Stimulated activated CD8-positive, alpha-beta memory T cell treated with anti-CD3 and anti-CD28 coated beads, Interleukin-4, amount 100 ng/mL, for 1 hour (primary cell): ENCODE measurements at places on chromosomes 1 and 21.

DNA sequence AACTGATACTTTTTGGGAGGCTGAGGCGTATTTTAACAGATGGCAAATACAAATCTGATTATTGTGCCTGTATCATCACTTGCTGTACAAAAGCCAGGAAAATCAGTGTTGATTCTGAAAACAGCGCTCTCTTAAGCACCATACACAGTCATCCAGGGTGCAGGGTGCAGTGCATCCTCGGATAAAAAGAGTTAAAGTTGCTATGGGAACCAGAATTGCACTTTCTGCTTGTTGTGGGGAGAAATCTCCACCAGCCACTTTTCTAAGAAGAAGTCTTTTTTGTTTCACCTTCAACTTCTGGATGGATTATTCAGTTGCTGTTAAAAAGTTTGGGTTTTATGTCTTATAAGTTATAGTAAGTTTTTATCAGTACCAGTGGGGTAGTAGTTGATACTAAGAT is 3.8 kb downstream of the LAMC1 start:
- no peak for DNase-seq

DNA sequence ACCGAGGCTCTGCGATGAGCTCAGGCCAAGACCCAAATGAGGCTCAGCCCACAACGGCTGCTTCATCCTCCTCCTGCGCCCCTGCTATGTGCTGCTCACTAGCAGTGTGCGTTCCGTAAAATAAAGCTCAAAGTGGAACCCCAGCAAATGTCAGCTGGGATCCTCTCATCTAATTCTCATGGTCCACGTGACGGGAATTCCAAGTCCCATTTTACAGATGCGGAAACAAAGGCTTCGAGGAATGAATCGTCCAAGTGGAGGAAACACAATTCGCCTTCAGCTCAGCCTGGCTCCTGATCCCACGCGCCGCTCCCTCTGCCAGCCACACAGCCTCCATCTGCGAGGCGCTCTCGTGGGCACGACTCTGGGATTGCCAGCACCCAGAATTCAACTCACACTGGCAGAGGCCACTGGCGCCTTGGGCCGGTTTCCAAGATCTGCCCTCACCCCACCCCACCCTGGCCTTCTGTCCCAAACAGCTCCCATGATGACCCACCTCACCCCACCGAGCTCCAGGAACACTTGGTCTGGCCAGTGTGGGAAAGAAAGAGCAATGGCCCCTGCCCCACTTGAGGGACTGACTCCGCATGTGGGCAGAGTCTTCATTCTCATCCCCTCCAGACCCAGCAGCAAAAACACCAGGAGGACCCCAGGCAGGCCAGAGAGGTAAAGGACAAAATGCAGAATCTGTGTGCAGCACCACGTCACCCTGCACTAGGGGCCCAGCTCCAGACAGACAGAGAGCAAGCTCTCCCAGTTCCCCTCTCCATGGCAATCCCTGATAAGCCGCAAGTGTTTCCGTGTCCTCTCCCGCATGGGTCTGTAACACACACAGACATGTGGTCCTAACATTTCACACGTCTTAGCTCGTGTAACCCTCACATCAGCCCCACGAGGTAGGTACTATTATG is 10.5 kb downstream of the CASZ1 start:
- DNase-seq: no peak

GRCh38 chr1:236143104-236143948 is 987 bp downstream of the GPR137B start:
- no peak for DNase-seq

DNA sequence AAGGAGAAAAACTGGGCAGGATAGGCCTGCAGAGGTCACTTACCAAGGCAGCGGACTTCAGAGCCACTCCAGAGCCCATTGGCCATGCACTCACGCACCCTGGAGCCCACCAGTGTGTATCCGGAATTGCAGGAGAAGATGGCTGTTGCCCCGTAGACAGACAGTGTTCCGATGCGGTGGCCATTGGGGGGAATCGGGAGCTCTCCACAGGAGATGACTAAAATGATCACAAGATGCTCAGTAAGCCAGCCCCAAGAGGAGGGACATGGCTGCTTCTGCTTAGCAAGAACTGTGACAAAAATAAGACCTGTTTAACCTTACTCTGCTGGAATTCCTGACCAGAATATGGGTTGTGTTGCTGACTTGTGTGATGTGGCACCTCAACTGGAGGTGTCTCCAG is 96.9 kb downstream of the ZSCAN20 start:
- no peak for DNase-seq

- no peak for DNase-seq
Observed at GRCh38 chr1:200143347-200143746, 115.8 kb downstream of the NR5A2 start.

DNA sequence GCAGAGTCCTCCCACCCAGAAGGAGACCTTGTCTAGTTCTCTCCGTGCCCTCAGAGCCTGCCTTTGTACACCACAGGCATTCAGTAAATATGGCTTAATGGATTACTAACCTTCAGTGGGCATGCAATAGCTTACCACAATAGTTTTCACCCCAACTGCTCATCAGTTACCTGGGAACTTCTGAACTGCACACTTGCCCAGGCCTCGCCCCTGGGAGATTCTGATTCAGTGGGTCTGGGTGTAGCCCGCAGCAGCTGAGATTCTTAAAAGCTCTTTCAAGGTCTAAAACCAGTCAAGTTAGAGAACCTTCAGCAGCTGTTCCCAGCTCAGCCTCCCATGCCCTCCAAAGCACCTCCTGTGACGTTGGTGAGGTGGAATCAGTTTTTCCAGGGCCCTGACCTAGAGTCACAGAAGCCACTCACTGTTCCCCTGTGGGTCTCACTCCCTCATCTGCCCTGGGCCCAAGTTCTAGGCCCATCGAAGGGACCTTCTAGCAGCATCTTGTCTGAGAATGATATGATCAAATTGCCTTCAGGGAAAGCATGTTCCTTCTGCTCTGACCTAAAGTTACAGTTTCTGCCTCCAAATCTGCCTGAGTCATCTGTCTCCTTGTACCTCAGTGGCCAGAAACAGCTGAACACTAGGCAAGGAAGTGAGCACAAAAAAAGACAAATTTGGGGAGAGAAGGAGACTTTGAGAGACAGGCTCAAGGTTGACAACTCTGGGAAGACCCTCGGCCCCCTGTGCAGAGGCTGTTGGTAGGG is 10.8 kb downstream of the ASAP3 start:
- DNase-seq: no peak
